Hypothalamus (tissue), 51 donors: ENCODE measurements at places on chromosomes 7 and 10.

DNA sequence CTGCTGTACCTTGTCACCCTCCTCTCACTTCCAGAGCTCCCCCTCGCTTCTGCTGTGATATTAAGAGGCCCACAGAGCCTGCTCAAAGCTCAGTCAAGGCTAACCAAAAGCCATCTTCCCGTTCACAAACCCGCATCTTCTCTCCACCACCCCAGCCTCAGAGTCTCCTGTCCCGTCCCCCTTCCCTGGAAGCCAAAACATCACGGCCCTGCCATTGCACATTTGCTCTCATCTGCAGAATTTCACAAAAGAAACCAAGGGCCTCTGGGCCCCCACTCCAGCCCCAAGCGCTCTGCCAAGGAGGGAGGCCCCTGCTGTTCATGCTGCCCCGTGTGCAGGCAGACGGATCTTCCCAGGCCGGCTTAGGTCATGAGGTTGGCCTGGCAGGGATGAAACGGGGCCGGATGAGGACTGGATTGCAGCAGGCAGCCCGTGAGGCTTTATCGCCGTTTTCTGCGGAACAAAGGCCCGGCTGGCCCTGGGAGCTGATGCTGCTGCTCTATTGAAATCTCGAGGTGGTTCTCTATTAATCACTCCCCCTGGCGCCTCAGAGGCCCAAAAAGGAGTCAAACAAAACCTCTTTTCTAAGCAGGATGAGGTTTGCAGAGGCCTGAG is 31.6 kb upstream of the FOXK1 start:
- no peak for DNase-seq

DNA sequence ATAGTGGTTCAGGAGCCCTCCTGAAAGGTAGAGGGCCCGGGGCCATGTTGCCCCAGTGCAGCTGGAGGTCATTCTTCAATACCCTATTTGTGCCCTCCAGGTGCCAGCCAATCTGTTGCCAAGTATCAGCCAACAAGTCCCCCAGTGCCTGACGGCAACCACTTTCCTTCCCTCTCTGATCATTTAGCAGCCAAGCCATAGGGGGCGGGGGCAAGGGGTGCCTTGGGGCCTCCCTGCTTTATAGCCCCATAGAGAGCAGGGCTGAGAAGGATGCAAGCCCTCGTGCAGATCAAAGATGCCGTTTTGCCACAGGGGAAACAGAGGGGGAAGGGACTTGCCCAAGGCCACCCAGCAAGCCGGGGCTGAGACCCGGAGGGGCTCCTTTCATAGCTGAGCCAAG is 149.0 kb upstream of the CHST15 start:
- DNase-seq = no peak

- no peak for DNase-seq
Observed at GRCh38 chr10:26451903-26452302, 13.8 kb downstream of the APBB1IP start.

DNA sequence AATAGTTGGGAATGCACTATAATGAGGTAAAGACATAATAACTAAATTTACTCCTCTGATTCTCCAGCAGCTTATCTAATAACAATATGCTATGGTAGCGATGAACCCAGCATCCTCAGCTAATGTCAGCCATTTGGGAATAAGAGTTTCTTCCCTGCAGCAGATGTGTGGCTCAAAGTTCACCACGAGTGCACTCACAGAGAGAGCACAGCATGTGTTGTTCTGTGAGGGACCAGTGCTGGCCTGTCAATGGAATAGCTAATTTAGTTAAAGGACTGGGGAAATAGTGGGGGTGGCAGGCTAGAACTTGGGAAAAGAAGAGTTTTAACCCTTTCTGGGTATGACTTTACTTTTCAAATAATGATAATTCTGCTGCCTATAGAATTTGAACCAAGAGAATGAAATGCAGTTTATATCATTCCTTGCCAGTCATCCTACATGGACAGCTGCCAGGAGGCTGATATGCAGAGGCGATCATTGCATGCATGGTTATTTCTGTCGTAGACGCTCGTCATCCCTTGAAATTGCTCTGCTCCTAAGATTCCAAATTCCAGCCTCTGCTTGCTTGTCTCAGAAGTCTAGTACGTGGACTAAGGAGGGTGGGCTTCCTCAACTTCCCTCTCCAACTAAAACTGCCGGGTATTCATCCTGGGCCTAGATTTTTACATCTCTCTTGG is 355.6 kb downstream of the RNLS start:
- DNase-seq = no peak

GRCh38 chr7:82755705-82756551 is 312.4 kb upstream of the CACNA2D1 start:
- DNase-seq = no peak

DNA sequence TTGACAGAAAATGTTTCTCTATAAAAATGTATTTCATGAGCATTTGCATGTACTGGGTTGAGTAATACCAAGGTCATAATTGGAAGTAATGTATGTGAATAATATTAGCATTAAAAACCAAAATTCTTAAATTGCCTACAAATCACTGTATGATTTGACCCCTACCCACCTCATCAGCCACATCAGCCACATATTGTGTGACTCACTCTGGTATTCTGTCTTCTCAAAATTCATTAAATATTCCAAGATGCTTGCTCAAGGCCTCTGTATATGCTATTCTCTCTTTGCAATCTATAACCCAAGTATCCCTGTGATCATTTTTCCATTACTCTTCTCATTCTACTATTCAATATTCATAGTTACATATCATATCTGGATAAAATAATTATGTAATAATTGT is 21.4 kb downstream of the POT1 start:
- no peak for DNase-seq

DNA sequence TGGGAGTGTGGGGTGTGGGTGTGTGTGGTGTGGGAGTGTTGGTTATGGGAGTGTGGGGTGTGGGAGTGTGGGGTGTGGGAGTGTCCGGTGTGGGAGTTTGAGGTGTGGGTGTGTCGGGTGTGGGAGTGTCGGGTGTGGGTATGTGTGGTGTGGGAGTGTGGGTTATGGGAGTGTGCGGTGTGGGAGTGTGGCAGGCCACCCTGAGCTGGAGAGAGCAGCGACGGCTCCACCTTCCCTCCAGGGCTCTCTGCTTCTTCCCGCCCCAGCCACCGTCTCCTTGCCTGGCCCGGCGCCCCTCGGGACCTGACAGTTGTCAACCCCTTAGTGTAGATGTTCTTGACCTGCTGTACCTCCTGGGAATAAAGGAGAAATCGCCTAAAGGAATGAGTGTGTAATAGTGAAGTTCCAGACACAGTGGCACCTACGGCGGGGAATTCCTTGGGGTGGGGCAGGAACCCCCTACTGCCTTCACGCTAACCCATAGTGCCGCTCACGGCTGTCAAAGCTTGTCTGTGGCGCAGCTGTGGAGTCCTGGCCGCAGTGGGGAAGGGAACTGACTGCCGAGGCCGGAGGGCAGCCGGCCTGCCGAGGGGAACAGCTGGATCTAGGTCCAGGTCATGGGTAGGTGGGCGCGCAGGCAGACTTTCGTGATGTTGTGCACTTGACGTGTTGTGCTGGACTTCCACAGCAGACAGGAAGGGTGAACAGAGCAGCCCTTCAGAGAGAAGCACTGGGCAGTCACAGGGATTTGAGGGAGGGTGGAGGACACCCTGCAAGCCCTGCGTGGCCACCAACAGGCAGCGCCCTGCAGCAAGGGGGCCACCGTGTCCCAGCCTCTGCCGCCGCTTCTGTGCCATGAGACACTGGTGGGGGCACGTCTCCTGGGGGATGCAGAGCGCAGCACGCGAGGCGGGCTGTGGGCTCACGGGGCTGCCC is 49.0 kb upstream of the EN2 start:
- no peak for DNase-seq

DNA sequence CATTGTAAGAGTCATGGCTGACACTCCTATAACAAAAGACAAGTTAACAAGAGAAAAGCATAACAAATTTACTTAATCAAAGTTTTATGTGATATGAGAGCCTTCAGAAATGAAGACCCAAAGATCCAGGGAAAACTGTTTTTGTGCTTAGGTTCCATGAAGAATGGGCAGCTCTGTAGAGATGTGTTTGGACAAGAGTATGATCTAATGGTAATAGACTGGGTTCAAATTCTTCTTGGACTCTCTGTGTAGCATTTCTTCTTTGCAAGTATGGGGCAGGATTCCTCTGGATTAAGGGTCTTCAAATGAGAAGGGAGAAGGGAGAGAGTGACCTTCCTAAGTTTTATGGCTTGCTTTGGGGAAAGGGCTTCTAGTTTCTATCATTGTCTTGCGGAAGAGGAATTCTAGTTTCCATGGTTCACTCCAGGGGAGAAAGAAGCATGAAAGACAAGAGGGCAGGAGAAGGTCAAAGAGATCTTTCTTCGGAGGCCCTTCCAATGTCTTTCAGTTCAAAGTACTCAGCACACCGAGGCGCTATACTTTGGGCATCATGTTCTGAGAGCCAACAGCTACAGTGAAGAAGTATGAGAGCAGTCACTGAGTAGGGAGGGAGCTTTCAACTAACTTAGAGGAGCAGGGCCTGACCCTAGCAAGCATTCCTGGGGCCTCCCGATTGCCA is 15.4 kb downstream of the IFIT3 start:
- DNase-seq = peak; percentile 65

- no peak for DNase-seq
Observed at GRCh38 chr10:70906031-70906783, 17.8 kb upstream of the PCBD1 start.

DNA sequence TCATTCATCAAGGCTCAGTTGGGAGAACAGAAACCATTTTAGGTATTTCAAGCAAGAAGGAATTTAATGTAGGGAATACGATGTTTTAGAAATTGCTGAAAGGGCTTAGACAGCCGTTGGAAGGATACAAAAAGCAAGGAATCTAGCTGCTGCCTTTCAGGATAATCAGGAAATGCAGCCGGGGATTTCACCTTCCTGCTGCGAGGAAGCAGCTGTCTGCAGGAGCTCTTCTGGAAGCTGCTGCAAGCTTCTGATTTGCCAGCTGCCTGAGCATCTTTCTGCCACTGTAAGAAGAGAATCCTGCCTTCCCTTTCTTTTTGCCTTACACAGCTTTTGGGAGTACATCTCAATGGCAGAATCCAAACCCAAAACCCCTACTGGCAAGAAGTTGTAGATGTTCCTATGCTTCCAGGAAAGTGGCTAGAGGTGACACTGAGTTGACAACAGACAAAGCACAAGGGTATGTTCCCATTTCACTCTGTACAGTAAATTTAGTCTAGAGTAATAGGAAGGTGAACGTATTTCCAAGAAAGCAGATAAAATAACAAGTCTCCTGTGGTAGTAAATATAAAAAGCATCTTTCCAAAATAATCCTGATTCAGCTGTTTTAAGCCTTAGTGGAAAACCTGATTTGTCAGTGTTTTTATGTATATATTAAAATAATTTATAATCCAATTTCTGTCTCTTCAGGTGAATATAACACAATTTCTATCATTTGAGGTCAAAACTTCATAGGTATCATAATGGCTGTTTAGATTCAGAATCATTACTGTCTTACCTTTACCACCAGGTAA is 148.4 kb upstream of the LRGUK start:
- no peak for DNase-seq

GRCh38 chr7:886626-887487 is 10.5 kb downstream of the GET4 start:
- DNase-seq = no peak

- peak; percentile 45 for DNase-seq
Observed at GRCh38 chr10:97791824-97792721, 20.3 kb upstream of the SFRP5 start.

DNA sequence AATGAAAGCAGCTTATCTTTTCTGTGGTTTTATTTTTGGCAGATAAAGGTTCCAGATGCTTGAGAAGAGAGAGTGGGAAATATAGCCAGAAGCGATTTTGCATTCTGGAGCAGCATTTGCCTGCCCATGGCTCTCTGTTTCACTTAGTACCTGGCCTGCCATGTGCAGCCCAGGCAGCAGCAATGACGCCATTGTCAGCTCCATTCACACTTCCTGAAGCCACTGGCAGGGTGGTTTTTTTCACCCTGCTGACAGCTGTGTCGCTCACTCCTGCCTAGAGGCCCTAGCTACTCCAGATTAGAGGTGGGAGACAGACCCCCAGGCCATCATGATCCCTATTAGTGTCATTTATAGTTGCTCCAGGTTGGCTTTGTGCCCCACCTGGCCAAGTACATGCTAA is 30.1 kb upstream of the NEUROD6 start:
- DNase-seq = no peak

DNA sequence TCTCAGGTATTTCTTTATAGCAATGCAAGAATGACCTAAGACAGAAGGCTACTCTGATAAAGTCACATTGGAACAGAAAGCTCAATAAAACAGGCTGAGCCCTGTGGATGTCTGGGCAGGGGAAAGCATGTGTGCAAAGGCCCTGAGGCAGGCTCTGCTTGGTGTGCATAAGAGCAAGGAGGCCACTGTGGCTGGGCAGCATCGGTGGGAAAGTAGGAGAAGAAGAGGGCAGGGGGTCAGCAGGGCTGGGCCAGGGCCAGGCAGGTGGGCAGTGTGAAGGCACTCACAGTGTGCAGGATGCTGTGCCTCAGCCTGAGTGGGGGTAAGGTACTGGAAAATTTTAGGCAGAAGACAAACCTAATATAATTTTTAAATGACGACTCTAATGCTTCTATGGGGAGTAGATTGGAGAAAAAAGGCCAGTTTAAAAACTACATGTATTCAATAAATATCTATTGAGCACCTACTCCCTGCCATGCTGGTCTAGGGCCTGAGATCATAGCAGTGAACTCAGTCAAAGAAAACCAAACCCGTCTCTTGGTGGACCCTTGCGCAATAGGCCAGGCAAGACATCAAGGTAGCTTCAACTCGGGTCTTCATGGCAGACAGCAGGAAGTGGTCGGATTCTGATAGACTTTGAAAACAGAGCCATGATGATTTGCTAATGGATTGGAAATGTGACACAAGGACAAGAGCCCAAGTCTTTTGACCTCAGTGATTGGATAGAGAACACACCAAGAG is 572.3 kb downstream of the TCERG1L start:
- DNase-seq = no peak

GRCh38 chr10:44765299-44765698 is 145.8 kb upstream of the TMEM72 start:
- DNase-seq = no peak

- DNase-seq = no peak
Observed at GRCh38 chr7:131244259-131244852, 83.3 kb upstream of the MKLN1 start.

- no peak for DNase-seq
Observed at GRCh38 chr7:2833083-2833910, 10.8 kb downstream of the GNA12 start.
